ENCODE measurements at places on chromosomes 13 and 19.

GRCh38 chr13:74299721-74300120 is 165.5 kb upstream of the KLF12 start:
- DNase-seq: no peak

DNA sequence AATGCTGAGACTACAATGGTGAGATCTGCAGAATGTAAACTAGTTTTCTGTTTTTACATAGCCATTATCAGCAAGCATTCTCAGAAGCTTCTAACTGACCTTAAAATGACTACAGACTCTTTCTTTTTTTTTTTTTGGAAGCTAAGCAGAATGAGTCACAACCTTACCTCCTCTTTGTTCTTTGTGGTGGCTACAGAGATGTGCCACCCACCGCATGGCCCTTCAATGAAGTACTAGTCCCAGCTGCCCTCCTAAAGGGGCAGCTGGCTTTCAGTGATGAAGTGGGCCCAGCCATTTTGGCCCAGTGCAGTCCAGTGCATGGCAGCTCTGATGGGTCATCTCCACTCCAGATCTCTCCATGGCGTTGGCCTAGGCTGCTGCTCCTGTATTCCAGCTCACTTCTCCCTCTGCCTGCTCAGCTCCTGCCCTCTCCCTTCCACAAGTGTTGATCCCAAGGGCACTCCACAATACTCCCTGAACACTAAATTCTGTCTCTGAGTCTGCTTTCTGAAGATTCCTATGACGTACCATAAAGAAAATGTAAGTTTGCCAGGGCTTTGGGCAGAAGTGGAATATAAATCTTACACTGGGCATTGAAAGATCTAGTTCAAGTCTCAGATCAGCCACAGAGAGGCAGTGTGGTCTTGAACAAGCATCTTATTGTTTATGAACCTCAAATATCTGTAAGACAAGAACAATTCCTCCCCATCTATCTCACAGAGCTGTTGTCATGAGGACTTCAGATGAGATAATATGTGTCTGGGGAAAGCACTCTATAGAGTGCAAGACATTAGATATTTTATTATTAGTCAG is 85.6 kb downstream of the RXFP2 start:
- DNase-seq: no peak

DNA sequence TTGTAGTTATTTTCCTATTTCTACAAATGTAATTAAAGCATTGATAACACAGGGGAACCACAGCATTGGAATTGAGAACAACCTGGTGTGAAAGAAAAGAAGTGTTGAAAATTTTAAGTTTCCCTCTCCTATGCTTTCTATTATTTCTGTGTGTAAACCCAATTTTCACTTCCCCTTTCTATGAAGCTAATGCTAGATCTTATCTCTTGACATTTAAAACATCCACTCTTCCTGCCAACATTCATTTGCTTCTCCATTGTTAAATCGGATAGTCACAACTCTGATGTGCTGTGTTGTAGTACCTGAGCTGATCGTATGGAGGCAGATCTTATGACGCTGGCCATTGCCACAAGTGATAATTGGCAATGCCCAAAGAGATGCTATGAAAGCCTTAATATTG is 203.0 kb downstream of the ITGBL1 start:
- no peak for DNase-seq

DNA sequence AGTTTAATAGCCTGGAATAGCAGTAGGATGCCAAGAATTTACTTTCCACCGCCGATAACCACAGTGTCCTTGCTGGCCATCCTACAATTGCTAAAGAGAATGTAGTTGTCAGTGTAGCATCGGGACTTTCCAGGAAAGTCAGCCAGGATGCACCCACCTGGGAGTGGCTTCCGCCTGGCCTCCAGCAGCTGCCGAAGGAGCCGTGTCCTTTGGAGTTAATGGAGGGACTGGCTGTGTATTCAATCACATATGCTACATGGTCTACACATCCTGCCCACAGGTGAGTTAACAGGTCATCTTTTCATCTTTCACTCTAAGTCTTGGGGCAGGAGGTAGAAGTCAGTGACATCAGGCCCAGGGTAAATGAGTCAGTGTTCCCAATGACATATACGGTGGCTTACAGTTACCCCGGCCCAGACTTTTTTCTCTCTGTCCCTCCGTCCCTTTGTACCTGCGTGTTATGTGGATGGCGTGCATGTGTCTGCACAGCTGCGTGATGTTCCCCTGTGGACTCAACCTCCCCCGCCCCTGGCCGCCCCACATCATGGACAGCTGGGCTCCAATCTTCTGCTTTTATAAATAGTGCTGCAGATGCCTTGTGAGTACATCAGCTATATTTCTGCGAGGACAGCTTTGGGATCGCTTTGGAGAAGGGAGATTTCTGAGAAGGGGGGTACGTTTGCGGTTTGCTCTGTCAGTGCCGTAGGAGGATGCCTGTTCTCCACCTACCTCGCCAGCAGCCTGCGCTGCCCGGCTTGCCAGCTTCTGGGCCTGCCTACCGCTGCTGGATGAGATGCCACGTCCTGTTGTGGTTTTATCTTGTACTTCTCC is 63.1 kb downstream of the ATP11A start:
- peak; percentile 54 for DNase-seq

- DNase-seq: no peak
Measured at GRCh38 chr13:111850458-111850857, 216.5 kb upstream of the SOX1 start.

- no peak for DNase-seq
Measured at GRCh38 chr13:48000559-48001113, 437 bp downstream of the SUCLA2 start.

- DNase-seq: no peak
Measured at GRCh38 chr13:113413898-113414282, 39.4 kb downstream of the ADPRHL1 start.

- no peak for DNase-seq
Measured at GRCh38 chr13:98977568-98978265, at the start of gene DOCK9. DOCK9 (minus strand) TSS chr13:98978064; CDS start chr13:98977909, 155 bp downstream.

DNA sequence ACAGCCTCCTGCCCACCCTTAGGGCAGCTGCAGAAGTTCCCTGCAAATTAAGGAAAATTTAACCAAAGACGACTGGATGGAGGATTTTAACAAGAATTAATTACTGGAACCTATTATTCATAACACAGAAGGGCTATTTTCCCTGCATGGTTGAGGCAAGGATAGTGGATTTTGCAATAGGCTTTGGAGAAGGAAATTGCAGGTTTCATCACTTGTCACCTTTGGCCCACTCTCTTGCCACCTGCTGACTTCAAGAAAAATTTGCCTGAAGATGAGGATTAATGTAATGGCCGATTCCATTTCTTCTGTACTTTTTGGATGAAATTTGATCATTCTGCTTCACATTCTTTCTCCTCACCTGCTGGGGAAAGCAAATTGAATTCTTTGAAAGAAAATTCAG is 261.7 kb downstream of the FGF9 start:
- DNase-seq: no peak

- DNase-seq: no peak
Measured at GRCh38 chr13:73741111-73741510, 393.1 kb downstream of the KLF12 start.

All from activated CD8-positive, alpha-beta memory T cell treated with anti-CD3 and anti-CD28 coated beads, Interleukin-2, amount 50 U/mL, for 48 hours (primary cell).